ENCODE measurements at places on chromosomes 2 and 18.

DNA sequence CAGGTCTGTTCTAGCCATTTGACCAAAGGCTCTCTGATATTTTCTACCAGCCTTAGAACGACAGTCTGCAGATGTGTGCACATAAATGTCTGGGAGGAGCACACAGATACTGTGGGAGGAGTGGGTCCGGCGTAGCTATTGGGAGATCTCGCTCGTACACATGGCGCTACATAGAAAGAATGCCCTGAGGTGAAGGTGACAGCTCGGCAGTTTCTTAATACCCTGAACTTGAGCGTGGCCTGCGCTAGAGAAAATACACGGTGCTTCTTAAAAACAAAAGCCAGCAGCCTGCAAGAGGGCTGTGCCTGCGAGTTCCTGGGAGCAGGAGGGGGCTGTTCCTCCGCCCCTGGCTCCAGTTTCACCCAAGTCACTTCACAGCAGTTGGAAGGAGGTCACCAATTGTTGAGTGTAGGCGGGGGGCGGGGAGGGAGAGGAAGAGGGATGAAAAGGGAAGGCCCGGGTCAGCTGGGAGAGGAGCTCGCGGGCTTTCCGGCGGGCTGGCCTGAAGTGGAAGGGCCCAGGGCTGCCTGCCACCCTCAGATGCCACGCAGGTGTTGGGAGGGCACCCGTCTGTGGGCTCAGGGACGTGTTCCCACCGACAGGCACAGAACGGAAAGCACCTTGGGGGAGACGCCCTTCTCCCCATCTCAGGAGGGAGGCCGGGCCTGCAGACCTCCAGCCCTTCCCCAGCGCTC is 124.7 kb upstream of the ZNF516 start:
- DNase-seq: no peak

DNA sequence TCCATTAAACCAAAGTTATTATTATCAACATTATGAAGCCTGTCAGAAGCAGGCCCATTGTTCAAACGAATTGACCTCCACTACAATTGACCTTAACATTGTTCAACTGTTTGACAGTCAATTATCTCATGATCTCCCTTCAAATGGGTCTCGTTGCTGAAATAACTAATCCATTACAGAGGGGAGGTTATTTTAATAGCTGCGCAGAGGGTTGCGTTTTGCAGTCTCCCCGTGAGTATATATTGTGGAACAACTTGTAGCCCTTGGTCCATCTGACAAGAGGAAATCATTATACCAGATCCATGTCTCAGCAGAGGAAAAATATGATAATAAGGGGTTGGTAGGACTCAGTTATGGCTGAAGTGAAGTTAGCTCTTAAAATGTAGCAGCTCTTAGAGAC is 159.1 kb downstream of the ALK start:
- no peak for DNase-seq

DNA sequence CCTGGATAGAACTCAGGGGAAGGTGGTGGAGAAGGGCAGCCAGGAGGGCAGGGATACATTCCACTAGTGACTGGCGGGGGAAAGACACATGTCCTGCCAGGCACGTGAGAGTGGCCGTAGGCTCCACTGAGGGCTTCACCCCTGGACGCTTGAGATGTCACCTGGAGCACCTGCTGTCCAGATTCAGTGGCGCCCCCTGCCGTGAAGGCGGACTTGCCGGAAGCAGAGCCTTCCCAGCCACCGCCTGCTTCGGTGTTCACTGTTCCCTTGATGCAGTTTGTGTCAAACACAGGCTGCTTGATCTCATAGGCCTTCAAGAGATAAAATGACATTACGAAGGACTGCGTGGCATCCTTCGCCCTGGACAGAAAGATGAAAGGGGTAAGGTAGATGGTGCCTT is 335.3 kb downstream of the ZNF521 start:
- DNase-seq: no peak

- no peak for DNase-seq
These were observed 529.8 kb upstream of the VRK2 start for GRCh38 chr2:57516698-57517340.

DNA sequence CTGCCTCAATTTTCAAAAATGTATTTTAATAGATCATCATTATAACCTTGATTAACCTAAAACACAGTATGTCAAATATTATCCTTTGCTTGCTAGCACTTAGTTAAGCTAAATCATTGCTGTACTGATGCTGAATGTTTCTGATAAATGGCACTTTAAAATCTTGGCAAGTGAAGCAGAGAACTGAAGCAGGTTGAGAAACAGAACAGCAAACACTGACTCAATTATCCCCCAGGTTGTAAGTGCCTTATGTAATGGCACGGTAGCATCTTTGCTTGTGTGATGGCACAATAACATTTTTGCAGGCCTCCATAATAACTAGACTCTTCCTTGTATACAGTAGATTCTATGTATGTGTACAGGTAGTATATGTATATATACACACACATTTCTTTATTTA is 33.8 kb downstream of the ARHGAP15 start:
- no peak for DNase-seq

DNA sequence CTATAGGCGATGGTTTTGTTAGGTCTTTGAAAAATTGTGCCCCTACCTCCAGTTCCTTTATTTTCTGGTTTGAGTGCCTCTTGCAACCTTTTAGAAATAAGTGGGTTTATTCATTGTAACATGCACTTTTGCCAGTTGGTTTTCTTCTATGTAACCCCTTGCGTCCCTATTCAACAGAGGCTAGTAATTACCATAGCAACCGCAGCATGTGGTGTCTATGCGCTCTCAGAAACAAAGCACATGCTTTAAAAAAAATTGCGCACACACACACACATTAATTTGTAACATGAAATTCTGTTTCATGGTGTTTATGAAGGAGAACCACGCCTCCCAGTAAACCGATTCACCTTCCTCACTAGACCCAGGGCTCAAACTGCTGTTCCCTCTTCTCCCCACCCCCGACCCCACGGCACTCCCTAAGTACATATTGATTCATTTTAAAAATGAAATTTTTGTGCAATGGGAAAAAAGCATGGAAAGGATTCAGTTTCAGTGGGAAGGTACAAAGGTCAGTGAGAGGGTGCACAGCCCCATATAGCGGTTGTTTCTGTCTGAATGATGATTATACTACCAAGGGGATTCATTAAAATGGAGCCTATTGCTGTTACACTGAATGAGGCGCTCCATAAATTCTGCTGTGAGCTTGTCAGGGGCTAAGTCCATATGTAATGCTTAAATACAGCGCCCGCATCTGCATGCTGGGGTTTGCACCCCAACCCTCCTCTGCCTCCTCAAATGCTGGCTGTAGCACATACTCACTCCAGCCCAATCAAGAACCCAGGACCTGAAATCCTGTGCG is 206.9 kb downstream of the ICOS start:
- no peak for DNase-seq

GRCh38 chr18:70025580-70025979 is 77.9 kb upstream of the CD226 start:
- no peak for DNase-seq

DNA sequence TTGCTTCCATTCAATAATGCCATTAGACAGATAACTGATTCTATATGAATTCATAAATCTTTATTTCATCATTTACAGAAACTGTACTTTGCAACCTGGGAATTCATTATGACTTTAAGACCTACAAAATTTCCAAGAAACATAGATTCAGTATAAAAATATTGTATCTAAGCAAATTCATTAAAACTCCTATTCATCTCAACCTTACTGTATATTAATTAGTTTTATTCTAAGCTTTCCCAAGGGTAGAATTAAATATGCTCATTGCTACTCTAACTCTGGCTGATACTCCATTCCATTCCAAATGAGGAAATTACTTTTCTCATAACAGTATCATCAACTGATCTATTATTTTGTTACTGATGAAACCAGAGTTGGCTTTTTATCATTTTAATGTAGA is 473.0 kb upstream of the LRRTM4 start:
- DNase-seq: no peak
